ENCODE measurements at places on chromosomes 12 and 14.
A peak's percentile ranks its signal among the peaks of the same experiment; 100 is the strongest.

- DNase-seq, result no peak
These were observed 102.1 kb downstream of the DUSP6 start for GRCh38 chr12:89250213-89250612.

- DNase-seq, result no peak
These were observed 1.1 kb upstream of the C14orf132 start for GRCh38 chr14:96037891-96038557.

DNA sequence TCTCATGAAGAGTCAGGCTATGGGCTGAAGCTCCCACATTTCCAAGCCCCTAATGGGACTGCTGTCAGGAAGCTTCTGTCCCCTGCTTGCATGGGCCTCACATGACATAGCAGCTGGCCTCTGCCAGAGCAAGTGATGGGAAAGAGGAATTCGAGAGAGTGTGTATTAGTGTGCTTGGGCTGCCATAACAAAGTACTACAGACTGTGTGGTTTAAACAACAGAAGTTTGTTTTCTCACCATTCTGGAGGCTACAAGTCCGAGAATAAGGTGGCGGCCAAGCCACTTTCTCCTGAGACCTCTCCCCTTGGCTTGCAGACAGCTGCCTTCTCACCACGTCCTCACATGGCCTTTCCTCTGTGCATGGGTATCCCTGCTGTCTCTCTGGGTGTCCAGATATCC is 274.4 kb downstream of the NUAK1 start:
- DNase-seq, result no peak

GRCh38 chr14:67240168-67240932 is 885 bp upstream of the PALS1 start:
- no peak for DNase-seq

GRCh38 chr14:87712396-87713090 is 280.4 kb downstream of the GALC start:
- DNase-seq, result no peak

GRCh38 chr14:102503641-102504327 is 5.8 kb downstream of the ANKRD9 start:
- DNase-seq, result no peak

DNA sequence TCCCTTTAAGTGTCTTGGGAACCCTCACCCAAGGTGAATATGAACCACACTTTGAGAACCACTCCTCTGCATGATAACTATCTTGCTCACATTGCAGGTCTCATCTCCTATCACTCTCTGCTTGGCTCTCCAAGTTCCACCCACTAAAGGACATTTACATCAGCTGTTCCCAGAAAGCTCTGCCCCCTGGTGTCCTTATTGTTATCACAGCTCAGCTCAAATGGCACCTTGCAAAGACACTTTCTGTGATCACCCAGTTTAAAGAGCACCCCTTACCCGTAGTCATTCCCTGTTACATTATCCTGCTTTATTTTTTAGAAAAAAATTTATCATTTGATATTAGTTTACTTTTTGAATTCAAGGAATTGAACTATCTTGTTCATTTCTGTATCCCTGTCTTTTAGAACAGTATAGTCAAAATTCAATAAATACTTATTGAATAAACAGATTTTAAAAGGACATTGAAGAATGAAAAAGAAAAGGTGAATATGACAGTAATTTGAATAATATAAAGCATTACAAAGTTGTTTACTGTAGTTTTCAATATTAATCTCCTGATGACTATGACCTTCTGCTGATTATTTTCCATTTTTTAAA is 20.5 kb upstream of the GUCY2C start:
- peak; percentile 33 for DNase-seq

DNA sequence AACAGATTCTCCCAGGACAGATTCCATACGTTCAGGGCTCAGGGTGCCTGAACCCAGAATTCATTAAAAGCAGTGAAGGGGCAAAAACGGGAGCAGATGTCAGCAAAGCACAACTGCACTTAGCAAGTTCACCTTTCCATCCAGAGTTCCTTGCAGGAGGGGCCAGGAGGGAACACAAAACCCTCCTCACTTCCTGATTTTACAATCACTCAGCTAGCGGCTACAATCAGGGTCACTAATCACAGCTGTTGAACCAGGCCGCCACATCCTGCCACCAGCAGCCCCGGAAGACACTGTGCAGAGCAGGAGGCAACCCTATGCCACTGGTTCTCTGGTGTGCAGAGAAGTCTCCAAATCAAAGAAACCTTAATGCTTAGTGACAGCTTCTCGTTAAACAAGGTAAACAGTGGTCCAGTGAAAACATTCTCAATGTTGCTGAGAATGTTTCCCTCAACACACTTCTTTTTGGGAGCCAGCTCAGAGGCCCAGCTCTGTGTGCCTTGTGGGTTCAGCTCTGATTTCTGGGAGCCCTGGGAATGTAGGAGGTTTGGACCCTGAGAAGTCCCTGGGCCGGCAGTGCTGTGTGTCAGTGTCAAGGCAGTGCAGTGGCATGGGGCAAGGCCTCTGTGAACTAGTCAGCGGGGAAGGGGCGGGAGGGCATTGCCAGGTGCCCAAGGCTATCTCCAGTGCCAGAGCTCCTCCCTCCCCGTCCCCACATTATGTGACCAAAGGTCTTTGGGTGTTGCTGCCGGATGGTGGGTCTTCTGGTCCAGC is 54.5 kb downstream of the VCPKMT start:
- DNase-seq, result no peak

DNA sequence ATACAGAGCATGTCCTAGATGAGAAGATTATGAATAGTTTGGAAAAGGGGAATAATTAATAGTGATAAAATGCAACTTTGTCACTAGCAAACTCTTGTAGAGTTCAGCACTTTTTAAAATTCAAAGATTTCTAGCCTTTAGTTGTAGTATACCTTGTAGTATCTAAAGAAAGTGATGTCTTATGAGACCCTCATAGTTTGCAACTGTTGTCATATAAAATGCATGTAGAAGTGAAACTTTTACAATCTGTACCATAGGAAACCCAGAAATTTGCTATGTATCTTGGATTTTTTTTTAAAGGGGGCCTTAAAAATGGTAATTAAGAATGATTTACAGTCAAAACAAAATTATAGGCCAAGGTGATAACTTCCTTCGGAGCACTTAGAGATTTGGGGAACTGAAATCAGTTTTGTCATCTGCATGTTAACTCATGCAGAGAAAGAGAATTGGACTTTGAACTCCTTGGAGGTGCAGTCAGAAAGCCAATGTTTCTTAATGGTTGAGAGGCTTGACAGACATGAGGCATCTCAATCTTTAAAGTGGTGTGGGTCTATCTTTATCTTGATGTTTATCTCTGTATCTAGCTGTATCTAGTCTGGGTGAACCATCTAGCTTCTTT is 1.3 kb downstream of the LRRK2 start:
- no peak for DNase-seq

DNA sequence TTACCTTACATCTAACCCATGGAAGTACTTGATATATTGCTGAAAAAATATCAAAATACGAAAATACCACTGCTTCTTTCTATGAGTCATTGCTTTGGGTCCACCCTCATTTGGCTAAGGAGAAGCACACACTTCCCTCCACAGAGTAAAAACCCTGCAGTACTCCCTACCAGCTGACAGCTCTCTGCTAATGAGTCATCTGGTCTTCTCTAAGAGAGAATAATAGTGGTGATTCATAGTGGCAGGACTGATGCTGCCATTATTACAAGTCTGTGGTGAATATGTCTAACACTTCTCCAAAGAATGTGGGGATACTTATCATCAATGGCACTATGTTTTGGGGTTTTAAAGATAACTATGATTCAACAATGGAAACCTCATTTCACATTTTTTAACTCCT is 90.7 kb downstream of the PPFIA2 start:
- no peak for DNase-seq

GRCh38 chr12:78331181-78331580 is 500.5 kb downstream of the NAV3 start:
- no peak for DNase-seq

GRCh38 chr12:71755146-71755892 is 656 bp downstream of the RAB21 start:
- peak; percentile 31 for DNase-seq

- no peak for DNase-seq
These were observed 31.2 kb downstream of the TAS2R7 start for GRCh38 chr12:10771132-10771733.

DNA sequence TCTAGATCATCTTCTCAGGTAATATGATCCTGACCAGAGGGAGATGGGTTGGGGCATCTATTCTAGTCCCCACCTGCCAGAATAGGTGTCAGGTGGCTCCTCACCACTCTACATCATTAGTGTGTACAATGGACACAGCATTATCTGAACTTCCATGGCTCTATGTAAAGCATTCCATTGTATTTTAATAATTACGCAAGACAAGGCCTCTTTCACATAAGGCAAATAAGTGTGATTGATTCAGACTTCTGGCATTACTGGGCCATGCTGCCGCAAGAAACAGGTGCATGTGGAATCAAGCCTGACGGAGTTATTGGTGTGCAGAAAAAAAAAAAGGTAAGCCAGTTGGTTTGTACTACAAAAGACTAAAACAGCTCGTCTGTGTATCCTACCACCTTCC is 3.1 kb upstream of the DDHD1 start:
- DNase-seq, result no peak

GRCh38 chr14:105117257-105117646 is 51.3 kb downstream of the JAG2 start:
- no peak for DNase-seq

GRCh38 chr14:71403656-71404055 is 496.4 kb downstream of the PCNX1 start:
- no peak for DNase-seq

DNA sequence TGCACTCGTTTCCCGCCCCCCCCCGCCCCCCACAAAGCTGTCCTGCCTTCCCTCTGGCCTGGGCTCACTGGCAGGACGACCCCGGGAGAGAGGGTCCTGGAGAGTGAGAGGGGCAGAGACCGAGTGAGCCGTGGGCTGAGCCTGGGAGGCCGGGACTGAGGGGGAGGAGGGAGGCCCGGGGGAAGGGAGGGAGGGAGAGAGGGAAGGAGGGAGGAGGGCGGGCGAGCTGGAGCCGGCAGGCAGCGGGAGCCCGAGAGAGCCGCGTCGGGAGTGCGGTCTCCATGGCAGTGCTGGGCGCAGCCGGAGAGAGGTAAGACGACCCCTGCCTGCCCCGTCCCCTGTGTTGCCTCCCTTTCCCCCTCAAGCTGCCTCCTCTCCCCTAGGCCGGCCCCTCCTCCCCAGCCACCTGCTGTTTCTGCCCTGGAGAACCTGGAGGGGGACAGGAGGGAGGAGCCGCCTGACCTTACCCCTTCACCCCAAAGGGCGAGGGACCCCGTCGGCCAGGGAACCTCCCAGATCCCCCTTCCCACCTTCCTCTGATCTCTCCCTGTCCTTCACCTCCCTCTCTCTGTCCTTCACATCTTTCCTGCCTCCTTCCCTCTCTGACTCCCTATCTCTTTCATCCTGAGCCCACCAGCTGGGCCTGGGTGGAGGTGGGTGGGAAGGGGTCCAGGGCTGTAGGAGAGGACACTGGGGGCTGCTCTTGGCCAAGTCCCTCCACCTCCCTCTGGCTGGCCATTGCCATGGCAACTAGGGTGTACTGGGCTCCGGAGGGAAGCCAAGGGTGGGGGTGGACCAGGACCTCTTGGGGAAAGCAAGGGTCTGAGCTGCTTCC is at the start of gene GPR162:
Gene GPR162, plus strand, starts transcription at position 231 of the 835 bp plus-strand sequence. CDS start 2,078 bp downstream, outside the sequence.
- no peak for DNase-seq

GRCh38 chr14:39383741-39384140 is 48.5 kb downstream of the FBXO33 start:
- no peak for DNase-seq

DNA sequence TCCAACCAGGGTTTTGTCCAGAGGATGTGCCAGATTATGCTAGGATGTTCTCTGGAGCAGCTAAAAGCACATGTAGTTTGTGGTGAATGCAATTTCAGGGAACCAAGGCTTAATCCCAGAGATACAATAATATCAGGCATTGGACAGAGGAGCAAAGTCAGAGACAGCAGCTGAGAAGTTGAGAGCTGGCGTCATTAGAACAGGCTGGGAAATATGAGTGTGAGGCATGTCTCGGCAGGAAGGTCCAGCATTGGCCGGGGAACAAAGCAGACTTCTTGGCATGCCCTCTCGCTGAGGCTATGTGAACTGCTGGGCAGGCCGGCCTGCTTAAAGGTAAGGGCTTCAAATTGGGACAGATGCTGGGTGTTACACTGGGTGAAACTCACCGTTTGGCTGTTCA is 125.4 kb downstream of the CAND1 start:
- no peak for DNase-seq

GRCh38 chr14:90678846-90679362 is 137.3 kb downstream of the TTC7B start:
- no peak for DNase-seq

DNA sequence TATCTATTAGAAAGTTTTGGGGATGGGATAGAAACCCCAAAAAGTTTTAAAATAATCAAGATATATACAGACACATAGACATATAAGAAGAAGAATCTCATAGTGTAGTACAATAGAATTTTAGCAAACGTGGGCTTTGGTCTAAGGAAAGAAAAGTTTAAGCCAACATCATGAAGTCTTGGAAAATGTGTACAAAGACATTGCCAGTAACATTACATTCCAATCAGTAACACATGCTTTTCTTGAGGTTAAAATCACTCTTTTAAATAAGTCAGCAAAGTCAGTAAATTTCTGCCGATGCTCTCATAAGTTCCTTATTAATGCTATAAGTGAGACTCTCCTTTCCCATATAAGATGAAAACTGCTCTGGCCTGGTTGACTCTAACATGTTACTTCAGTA is 201.1 kb upstream of the LRIG3 start:
- DNase-seq, result no peak

DNA sequence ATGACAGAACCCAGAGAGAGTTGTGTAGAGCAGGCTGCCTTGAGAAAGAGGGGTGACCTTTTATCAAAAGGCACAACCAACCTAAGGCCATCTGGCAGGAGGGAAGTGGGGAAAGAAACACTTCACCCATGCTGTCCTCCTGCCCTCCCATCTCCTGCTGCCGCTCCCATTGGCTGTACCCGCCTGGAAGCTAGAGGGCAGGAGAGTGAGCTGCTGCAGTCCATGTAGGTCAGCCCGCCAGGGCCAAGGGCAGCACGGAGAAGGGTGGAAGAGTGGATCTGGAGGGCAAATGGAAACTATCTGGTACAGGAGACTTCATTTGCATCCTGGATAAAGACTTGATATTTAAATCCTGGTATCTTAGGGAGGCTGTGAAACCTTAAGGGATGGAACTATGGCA is 11.5 kb upstream of the CABP1 start:
- DNase-seq, result no peak

DNA sequence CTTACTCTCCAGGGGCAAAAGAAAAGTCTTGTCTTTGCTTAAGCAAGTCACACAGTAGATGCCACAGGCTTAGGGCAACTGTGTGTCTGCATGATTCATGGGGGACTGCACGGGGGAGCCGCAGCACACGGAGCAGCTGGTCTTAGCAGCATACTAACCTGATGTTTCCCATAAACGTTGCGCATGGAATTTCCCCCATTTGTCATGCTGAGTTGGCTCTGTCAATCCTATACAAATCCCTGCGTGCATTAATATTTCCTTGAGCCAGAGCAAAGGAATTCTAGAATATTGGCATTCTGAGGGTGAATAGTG is 71.2 kb downstream of the SAMD4A start:
- DNase-seq, result no peak

DNA sequence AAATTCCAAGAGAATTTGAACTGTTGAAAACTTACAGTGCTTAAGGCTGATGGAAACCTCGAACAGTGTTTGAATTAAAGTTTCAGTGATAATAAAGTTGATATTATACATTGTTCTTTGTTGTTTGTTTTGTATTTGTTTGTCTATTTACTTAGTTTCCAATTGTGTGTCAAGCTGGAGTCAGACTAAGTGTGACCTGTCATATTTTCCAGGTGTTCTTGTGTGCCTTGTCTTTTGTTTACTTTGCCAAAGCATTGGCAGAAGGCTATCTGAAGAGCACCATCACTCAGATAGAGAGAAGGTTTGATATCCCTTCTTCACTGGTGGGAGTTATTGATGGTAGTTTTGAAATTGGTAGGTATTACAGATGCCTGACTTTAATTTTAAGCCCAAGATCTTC is 6.0 kb downstream of the SLCO1C1 start:
- DNase-seq, result no peak

Data from activated CD4-positive, alpha-beta T cell treated with anti-CD3 and anti-CD28 coated beads for 24 hours (primary cell).